Muscle of arm (tissue), 14 donors: ENCODE measurements at places on chromosomes 1 and 21. TPM values are rescaled to one million over a fixed set of nuclear protein-coding genes. Genes with fewer than 3 reads are reported as not detected.

HTR6 gene
- polyA plus RNA-seq, result not detected

FYB2 gene
- polyA plus RNA-seq, result 0.09 TPM

DNA sequence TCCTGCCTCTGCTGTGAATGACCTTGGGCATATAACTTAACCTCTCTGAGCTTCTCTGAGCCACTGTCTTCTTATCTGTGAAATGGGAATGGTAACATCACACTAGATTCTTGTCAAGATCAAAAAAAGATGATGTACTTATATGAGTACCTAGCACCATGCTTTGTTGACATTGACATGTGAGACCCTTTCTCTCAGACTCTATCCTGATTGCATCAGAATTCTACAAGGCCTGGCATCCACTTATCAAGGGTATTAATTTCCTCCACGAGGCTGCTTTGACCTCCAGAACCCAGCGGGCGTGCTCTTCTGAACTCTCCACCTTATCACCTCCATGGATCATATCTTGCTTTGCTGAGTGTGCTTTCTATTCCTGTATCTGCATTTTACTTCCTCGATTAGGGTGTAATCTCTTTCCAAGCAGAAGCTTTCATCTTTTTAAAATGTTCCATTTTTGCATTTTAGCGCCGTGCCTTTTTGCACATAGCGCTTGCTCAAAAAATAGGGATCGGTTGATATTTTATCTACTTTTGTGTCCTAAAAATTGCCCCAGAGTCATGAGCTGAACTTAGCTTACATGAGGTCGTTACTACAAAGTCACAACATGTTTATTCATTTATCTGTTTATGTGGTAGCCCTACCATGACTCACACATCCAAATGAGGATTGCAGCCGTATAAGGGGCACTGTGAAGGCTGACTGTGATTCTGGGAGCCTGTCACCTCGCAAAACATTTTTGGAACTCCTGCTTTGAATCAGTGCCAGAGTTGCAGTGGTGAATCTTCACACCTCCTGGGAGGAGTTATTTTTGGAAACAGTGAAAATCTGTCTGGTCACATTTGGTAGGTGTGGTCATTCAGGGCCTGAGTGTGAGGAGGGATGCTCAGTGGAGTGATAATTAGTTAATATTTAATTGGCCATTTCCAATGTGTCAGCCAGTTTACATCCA lies 63.2 kb downstream of the IER5 start:
- DNase-seq, result no peak

DNA sequence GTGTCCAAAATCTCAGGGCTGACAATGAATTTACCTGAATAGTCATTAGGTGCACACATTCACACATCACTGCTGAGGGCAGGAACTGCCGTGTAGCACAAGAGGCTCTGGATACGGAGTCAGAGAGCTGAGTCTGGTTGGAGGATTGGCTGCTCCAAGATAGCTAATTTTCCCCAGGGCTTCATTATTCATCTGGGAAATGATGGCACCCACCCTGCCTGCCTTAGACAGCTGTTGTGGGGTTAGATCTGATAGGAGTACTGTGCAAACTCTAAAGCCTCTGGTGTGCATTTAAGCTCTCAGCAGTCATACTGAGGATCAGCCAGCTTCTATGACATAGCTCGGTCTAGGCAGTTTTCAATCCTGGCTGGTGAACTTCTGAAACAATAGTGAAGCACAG lies 67.0 kb downstream of the LMX1A start:
- no peak for DNase-seq

- DNase-seq, result no peak
Measured at GRCh38 chr1:233998456-233998855, 94.0 kb downstream of the SLC35F3 start.

- no peak for DNase-seq
Measured at GRCh38 chr1:183106746-183107145, 79.3 kb upstream of the LAMC2 start.

DNA sequence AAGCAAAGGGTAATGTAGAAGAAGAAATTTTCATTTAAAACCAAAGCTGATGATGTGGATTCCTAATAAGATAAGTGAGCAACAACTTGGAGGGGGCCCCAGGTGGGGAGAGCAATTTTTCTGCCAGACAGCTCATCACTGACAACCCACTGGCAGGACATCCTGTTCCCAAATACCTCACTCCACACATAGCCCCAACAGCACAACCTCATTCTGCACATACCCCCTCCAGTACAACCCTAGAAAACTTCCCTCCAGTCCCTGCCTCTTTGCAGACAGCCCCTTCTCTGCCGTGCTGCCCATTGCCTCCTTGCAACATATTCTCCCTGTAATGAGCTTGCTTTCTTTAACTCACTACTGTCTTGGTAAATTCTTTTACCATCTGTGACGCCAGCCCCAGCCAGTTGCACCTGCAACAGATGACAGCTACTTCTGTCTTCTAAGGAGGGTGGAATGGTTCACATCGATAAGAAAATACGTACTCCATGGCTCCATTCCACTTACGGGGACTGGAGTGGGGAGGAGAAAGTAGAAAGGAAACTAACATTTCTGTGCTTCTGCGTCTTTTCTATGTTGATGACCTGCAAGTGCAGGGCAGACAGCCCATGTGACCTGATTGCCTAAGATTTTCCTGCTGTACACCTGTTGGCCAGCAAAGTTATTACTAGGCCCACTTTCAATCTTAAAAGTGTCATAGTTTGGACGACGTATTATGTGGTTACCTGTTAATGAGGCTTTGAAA lies 14.7 kb downstream of the RHEX start:
- DNase-seq, result no peak

GRCh38 chr1:3423245-3423829 lies 31.1 kb upstream of the ARHGEF16 start:
- DNase-seq, result no peak

GRCh38 chr1:34441259-34442069 lies 264.8 kb downstream of the C1orf94 start:
- DNase-seq, result no peak

DNA sequence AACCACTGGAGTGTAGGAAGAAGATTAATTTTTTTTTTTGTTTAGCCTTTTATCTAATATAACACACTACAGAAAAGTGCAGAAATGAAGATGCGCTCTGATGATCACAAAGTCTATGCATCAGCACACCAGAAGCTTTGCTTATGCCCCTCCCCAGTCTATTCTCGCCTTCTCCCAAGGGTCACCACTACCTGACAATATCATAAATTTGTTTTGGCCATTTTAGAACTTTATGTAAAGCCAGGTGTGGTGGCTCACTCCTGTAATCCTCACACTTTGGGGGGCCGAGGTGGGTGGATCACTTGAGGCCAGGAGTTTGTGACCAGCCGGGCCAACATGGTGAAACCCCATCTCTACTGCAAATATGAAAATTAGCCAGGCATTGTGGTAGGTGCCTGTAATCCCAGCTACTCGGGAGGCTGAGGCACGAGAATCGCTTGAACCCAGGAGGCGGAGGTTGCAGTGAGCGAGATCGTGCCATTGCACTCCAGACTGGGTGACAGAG lies 231.3 kb downstream of the FOXD2 start:
- DNase-seq, result no peak

CCDC17 gene
- polyA plus RNA-seq, result 1.3 TPM

HCRTR1 gene
- 0.23 TPM for polyA plus RNA-seq

CLDN19 gene
- polyA plus RNA-seq, result not detected

GRCh38 chr1:27634177-27634984 lies 604 bp downstream of the FGR start:
- DNase-seq, result no peak

DNA sequence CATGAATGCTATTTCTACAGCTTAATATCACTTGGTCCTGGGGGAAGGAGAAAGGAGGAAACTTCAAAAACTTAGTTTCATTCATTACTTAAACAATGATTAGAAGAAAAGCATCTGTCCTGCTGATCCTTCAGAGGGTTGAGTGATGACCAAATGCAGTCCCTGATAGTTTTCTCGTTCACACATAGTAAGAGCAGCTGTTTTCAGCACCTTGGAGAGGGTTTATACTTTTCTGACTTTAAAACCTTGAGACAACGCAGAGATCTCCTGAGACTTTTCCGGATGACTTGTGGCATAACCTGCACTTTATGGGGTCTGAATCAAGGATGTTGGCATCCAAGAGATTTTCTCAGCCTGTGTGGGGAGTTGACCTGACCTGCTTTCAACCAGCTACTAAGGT lies 94.0 kb upstream of the KCND3 start:
- peak; percentile 9 for DNase-seq

DNA sequence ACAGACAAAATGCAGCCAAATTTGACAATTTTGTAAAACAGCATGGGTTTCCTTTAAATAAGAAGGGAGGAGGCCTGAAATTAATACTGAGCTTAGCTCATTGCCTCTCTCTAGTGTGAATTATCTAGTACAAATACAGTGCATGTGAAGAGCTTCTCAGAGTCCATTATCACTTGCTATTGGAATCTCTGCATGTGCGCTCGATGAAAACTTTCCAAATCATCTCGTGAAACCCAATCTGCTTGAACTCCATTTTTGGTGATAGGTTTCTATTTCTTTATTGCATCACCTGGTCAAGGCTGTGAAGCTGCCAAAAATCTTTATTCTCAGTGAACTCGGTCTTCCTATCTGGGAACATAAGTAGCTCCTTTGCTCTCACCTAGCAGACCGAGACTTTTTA lies 49.5 kb upstream of the LYPLAL1 start:
- DNase-seq, result no peak

- DNase-seq, result no peak
Measured at GRCh38 chr1:39689635-39690034, 1.6 kb downstream of the HPCAL4 start.

GRCh38 chr1:168615965-168616364 lies 39.6 kb downstream of the XCL1 start:
- DNase-seq, result no peak

GRCh38 chr1:155307247-155307740 lies 1.4 kb upstream of the FDPS start:
- no peak for DNase-seq

- DNase-seq, result no peak
Measured at GRCh38 chr1:3561702-3562101, 49.6 kb downstream of the MEGF6 start.

GRCh38 chr21:42384989-42385388 lies 10.9 kb downstream of the TMPRSS3 start:
- DNase-seq, result no peak

- DNase-seq, result no peak
Measured at GRCh38 chr1:30984165-30984889, 75.8 kb upstream of the SDC3 start.

DNA sequence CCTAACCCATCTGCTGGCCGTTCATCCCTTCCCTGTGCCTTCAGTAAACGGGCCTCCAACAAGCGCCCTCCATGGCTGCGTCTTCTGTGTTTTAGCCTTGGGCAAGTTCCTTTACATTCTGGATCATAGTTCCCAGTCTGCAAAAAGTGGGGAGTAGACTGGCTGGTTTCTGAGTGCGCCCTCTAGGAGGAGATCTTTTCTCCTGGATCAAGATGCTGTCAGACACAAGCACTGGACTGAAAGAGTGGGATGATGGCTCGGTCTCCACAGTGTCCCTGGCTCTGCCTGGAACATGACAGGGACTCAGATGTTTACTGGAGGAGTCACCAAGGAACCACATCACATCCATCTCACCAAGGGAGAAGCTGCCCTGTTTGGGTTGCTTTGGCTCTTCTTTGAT lies 88.8 kb downstream of the PRDM2 start:
- DNase-seq, result no peak

DNA sequence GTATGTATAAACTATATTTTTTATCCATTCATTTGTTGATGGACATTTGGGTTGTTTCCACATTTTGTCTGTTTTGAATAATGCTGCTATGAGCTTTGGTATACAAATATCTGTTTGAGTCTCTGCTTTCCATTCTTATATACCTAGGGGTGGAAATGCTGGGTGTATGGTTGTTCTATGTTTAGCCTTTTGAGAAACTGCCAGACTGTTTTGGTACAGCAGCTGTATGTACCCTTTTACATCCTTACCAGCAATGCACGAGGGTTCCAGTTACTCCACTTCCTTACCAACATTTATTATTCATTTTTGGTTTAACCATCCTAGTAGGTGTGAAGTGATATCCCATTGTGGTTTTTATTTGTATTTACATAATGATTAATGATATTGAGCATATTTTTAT lies 13.9 kb downstream of the RASAL2 start:
- no peak for DNase-seq

- DNase-seq, result peak; percentile 56
Measured at GRCh38 chr1:54287176-54287650, 87.2 kb downstream of the MRPL37 start.

DNA sequence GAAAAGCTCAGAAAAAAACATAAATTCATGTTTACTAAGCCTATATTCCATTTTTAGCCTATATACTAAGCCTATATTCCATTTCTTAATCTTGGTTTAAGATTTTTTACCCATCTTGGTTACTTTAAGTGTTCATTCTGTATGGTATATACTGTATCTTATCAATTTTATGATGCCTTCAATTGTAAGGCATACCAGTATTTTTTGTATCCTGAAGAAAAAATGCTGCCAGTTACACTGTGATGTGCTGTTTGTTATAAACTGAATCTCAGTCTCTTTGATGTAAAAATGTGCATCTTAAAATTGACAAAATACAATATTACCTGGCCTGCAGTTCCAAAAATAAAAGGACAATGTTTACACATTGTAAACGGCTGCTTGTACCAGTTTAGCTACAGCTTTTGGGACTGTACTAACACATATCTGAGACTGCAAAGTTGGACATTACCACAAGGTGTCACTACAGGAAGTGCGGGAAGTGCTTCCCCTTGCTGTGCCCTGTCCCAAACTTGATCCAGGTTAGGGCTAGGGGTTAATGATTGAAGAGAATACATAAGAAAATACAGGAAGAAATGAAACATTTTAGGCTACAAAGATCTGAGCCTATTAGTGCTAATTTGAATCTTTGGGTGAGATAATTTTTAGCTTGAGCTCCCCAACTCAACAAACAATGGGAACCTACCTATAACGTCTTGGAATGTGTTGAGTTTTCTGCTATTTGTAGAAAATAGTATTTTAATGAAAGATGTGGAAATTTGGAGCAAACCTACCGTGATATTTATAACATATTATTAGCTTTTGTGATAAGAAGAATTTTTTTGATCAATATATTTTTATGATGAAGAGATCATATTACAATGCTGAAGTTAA lies 108.9 kb downstream of the LBR start:
- DNase-seq, result peak; percentile 22

- DNase-seq, result no peak
Measured at GRCh38 chr1:187956975-187957374, 1128.2 kb downstream of the PLA2G4A start.

DNA sequence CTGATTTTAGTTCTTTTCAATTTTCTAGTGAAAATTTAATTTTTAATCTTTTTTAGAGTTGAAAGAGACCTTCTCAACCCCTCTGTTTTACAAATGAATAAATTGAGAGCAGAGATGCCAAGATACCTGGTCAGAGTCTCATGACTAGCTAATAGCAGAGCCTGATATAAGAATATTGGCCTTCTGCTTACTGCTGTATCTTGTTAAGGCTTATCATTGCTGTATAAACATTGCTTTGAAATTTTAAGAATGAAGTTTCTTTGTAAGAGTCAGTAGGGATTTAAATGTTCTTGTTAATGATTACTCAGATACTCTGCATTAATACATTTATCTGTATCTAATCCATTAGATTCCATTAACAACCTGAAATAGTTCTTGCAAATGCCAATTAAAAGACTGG lies 9.8 kb downstream of the XPR1 start:
- DNase-seq, result no peak

GRCh38 chr1:209777587-209777986 lies 6.8 kb downstream of the C1orf74 start:
- DNase-seq, result no peak
